Left renal cortex interstitium (tissue), 4 donors: ENCODE measurements at places on chromosomes 3 and 15. TPM values are rescaled to one million over a fixed set of nuclear protein-coding genes. Genes with fewer than 3 reads are reported as not detected.

DNA sequence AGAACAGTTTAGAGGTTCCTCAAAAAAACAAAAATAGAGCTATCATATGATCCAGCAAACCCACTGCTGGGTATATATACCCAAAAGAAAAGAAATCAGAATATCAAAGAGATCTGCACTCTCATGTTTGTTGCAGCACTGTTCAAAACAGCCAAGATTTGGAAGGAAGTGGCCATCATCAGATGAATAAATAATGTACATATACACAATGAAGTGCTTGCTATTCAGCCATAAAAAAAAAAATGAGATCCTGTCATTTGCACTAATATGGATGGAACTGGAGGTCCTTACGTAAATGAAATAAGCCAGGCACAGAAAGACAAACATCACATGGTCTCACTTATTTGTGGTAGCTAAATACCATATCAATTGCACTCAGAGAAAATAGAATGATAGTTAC is 58.4 kb downstream of the SCAPER start:
- no peak for DNase-seq

- DNase-seq = no peak
These were observed 499.4 kb upstream of the MDFIC2 start for GRCh38 chr3:70811880-70812279.

DNA sequence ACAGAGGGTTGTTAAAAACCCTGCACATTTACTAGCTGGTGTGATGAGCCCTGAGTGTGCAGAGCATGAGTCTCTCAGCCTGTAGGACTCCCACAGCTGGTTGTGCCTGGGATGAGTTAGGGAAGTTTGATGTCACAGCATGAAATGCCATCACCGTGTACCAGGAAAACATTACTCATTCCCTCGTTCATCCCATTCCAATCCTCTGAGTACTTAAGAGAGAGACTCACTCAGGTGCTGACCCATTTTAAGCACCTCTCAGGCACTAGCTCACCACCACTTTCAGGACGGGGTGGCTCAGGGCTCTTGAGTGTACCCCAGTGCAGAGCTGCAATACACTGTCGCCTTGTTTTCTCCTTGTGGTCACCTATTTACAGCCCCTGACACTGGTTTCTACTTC is 18.7 kb downstream of the MGLL start:
- no peak for DNase-seq

GRCh38 chr15:92323525-92323924 is 70.2 kb upstream of the ST8SIA2 start:
- no peak for DNase-seq

GRCh38 chr3:123638936-123639689 is 54.3 kb upstream of the HACD2 start:
- DNase-seq = no peak

- peak; percentile 45 for DNase-seq
These were observed 77.2 kb upstream of the SLC6A11 start for GRCh38 chr3:10738688-10739372.

DNA sequence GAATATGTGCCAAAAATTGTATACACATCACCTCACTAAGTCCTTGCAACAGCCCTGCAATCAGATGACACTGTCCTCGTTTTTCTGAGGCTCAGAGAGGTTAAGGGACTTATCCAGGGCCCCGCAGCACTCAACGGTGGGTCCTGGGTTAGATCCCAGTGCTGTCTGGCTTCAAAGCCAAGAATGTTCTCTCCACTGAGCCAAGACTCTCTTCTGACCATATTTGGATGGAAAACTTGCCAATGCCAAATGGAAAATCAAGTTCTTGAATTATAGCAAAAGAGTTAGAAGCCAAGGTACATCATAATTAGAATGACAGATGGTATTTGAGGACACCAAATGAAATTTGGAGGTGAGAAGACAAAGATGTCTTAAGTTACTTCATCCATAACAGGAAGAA is 75.9 kb downstream of the NCEH1 start:
- no peak for DNase-seq

DNA sequence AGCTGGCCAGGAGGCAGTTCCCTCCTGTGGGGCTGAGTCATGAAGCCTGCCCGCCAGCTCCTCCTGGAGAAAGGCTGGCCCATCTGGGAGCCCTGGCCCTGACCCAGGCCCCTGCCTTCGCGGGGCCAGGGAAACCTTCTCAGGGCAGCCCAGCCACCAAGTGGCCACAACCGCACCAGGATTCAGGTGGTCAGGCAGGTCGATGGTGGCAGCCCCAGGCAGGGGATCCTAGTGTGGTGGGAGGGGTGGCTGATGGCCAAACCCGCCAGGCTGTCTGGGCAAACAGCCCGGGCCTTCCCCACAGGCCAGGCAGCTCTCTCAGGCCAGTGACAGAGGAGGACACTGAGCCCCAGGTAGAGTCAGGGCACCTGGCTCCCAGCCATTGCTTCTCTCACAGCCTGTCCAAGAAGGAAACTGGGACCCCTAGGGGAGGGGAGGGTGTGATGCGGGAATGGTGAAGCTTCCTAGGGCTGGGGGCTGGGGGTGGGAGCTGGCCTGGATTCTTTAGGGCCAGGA is 1.2 kb downstream of the TWF2 start:
- DNase-seq = no peak

- no peak for DNase-seq
These were observed 6.2 kb upstream of the OCA2 start for GRCh38 chr15:28105224-28105791.

GRCh38 chr3:107660306-107660976 is 137.7 kb downstream of the BBX start:
- no peak for DNase-seq

GRCh38 chr3:19945969-19946831 is 697 bp upstream of the RAB5A start:
- peak; percentile 18 for DNase-seq

GRCh38 chr15:29205186-29205585 is 64.4 kb downstream of the NSMCE3 start:
- DNase-seq = no peak

- DNase-seq = no peak
These were observed 21.0 kb downstream of the RPSA start for GRCh38 chr3:39427506-39427905.

DNA sequence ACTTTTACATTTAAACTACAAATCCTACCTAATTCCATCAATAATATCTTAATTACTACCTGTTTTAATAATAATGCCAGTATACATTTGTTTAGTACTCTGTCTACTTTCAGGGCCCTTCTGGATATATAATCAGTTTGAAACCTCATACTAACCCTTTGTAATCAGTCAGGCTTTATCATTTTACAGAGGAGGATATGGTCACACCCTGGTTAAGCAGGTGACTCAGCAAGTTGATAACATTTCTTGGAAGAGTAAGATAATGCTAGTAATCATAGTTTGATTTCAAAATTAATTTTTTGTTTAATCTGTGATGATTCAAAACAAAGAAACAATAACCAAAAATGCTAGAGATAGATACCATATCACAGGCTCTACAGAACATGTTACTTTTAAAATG is 208.2 kb upstream of the MANF start:
- DNase-seq = no peak

DNA sequence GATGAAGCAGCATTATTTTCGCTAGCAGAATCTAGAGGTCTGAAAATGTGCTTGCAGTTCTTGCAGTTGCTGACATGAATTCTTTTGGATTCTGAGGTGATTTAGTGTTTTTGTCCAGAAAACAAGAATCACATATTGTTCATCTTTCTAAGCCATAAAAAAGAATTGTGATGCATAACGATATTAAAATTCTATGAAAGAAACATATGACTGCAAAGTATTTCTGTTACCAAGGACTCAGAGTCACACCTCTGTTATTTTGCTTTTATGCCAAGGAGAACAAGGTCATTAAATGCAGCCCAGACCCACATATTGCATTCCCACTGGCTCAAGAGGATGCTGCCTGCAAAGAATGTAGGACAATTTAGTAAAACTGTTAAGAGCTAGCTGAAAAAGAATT is 299.8 kb upstream of the GPR149 start:
- no peak for DNase-seq

DNA sequence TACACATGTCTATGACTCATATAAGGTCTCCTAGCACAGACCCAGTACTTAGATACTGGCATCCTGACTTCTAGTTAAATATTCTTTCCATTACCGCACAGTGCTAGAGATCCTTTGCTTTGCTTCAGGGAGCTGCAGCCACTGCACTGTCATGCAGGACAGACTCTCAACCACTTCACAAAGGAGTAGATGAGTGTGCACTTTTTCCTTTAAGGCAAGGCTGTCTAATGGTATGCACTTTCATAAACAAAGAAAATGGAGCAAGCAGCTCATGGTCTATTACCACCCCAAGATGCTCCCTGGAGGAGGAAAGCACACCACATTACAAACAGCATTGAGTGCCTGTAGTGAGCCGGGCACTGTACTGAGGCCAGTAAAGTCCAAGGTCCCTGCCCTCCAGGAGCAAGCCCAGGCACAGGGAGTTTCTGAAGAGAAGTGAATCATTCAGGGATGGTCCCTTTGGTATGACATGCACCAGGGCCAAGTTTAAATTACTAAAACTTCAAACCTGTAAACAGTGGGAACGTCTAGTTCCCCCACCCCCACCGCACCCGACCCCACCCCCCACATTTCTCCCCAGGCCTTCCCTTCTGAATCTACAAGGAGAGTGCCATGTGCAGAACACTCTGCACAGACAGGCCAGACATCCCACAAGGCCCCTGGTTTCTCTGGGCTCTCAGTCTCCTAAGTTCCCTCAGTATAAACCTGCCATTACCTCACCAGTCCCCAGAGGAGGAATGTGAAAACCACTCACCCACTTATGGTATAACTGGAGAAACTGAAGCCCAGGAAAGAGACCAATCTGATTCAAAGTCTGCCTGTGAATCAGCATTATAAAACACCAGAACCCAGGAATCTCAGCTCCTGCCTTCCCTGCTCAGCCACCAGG is 107.8 kb upstream of the BCL6 start:
- DNase-seq = no peak

- no peak for DNase-seq
These were observed 13.6 kb downstream of the ZBED2 start for GRCh38 chr3:111581403-111582119.

- DNase-seq = no peak
These were observed 14.2 kb downstream of the RHCG start for GRCh38 chr15:89482139-89482538.

DNA sequence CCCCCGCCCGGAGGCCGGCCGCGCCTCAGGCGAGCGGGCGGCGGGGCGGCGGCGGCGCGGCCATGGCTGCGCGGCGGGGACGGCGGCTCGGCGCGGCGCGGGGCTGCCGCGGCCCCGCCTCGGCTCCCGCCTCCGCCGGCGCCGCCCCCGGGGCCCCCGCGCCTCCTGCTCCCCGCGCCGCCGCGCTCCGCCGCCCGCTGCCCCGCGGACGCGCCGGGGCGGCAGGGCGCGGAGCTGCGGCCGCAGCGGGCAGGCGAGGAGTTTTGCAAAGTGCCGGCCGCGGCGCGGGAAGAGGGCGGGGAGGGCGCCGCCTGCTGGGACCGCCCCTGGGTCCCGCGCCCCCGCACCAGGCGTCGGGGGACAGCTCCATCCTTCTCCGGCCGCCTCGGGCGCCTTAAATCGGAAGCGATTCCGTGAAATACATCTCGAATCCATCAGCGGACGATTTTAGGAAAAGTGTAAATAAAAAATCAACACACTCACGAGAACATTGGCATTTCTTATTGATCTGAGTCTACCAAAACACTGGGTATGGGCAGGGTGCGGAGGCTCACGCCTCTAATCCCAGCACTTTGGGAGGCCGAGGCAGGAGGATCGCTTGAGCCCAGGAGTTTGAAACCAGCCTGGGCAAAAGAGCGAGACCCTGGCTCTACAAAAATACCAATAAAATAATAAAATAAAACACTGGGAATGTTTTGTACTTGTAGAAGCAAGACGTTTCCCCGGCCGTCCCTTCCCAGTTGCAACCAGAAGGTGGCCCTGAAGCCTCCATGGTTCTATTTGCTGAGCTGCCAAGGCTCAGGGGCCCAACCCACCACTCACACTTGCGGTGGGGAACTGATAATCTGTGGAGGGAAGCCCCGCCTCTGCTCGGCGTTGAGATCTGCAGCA is 136.9 kb downstream of the NUP210 start:
- no peak for DNase-seq

DNA sequence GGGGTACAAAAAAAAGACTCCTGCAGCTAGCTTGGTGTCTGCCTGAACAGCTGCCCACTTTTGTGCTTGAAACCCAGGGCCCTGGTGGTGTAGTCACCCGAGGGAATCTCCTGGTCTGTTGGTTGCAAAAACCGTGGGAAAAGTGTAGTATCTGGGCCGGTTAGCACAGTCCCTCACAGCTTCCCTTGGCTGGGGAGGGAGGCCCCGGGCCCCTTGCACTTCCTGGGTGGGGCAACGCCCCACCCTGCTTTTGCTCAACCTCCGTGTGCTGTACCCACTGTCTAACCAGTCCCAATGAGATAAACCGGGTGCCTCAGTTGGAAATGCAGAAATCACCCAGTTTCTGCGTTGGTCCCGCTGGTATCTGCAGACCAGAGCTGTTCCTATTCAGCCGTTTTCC is 211.7 kb upstream of the ZPLD1 start:
- DNase-seq = no peak

GRCh38 chr15:41904541-41905005 is 10.7 kb upstream of the SPTBN5 start:
- DNase-seq = no peak

DNA sequence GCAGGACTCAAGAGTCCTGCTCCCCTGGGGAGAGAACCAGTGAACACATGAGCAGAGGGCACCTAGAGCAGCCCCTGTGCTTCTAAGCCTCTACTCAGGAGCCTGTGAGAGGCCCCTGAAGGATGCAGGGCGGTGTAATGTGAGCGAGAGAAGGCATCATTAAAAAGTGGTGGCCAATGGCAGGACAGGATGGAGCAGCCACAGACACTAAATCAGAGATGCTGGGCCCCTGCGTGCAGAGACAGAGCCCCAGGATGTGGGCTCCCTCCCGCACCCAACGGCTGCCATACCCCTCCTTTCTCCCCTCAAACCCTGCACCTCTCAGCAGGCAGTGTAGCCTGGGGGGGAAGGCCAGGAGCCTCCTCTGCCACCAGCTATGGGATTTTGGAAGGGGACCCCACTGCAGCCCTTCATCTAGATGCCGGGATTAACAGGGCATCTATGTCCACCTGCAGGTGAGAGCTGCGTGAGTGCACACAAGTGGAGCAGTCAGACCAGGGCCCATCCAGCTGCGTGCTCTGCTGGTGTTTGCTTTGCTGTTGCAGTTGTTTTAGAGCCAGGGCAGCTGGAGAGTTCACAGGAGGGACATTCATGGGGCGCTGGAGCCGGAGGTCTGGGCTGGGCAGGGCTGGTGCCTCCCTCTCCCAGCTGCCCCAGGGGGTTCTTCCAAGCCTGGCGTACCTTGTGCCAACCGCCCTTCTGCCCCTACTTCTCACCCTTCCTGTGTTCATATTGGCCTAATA is 5.1 kb upstream of the IQSEC1 start:
- no peak for DNase-seq

- no peak for DNase-seq
These were observed 55.2 kb downstream of the CAPN7 start for GRCh38 chr3:15261274-15261673.

- no peak for DNase-seq
These were observed 37.2 kb upstream of the DLG1 start for GRCh38 chr3:197335428-197336132.

Gene CELF6
- 3.1 TPM for polyA plus RNA-seq

Gene HCLS1
- 6.5 TPM for polyA plus RNA-seq

Gene CCR4
- 0.23 TPM for polyA plus RNA-seq

Gene ACY1
- 98.5 TPM for polyA plus RNA-seq

Gene MST1R
- 2.4 TPM for polyA plus RNA-seq

Gene XCR1
- polyA plus RNA-seq = 0.16 TPM

Gene FSIP1
- 1.6 TPM for polyA plus RNA-seq

Gene CPEB1
- 3.3 TPM for polyA plus RNA-seq

Gene SLC22A14
- polyA plus RNA-seq = 0.21 TPM

Gene CFAP161
- polyA plus RNA-seq = 0.52 TPM

Gene TNFAIP8L3
- 2.4 TPM for polyA plus RNA-seq

Gene NANOGP8
- not detected for polyA plus RNA-seq
